ENCODE measurements at places on chromosomes 5 and 9.

GRCh38 chr9:138071731-138072130 is 194.1 kb downstream of the CACNA1B start:
- DNase-seq = no peak

GRCh38 chr5:66315784-66316183 is 171.7 kb downstream of the SREK1 start:
- DNase-seq = no peak

DNA sequence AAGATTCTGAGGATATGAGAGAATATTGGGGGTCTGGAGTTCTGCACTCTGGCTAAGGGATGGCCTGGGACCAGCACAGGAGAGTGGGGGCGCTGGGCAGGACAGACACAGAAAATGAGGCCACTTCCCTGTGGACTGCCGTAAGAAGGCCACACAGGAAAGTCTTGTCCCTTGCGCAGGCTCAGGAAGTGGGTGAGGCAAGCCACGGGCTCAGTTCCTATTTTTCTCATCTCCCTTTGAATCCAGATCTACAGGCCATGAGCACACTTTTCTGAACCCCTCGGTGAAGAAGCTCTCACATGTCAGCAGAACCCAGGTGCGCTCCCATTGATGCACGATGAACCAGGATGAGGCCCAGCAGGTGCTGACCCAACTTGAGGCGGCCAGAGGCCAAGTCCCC is 207.4 kb downstream of the AGTPBP1 start:
- no peak for DNase-seq

GRCh38 chr5:65061974-65062353 is 293.2 kb downstream of the CWC27 start:
- DNase-seq = no peak

DNA sequence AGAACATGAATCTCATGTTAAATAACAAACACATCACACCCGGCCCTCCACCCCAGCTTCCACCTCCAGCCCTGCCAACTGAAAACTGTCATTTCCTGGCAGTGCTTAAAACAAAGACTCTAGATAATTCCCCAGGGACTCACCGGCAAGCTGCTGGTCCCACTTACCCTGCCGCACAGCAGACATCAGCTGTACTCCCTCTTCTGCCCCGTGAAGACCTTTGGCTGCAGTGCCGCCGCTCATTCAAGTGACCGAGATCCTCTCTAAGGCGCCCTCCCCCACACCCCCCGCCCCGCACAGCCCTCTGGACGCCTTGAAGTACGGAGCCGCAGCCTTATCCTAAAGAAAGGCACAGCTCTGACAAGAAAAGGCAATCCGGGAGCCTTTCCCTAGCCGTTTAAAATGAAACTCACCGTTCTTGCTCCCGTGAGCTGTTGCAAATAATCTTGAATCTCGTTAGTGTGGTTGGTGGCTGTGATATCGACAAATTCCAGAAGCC is 434 bp downstream of the GLRX start:
- no peak for DNase-seq

GRCh38 chr5:172437445-172438318 is 16.6 kb downstream of the SH3PXD2B start:
- DNase-seq = no peak

- DNase-seq = no peak
Observed at GRCh38 chr9:12954441-12954840, 179.6 kb downstream of the LURAP1L start.

DNA sequence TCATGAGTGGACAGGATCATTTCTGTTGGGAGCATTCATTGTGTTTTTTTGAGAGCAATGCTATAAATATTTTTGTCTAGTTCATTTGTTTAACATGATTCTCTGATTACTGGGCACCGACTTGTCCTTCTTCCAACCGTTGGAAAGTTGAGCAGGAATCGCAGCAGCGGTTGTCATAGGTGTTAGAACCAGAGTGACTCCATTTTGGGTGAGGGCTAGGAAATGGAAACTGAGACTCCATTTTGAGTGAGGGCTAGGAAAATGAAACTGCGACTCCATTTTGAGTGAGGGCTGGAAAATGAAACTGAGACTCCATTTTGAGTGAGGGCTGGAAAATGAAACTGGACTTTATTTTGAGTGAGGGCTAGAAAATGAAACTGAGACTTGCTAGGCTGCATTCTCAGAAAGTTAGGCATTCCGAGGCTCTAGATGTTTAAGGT is 100.6 kb downstream of the ICE1 start:
- peak; percentile 1 for DNase-seq

GRCh38 chr9:121454972-121455371 is 44.7 kb downstream of the GGTA1 start:
- DNase-seq = no peak

GRCh38 chr9:91398926-91399325 is 24.7 kb downstream of the NFIL3 start:
- DNase-seq = no peak

GRCh38 chr5:58087123-58087522 is 372.8 kb downstream of the PLK2 start:
- DNase-seq = no peak

DNA sequence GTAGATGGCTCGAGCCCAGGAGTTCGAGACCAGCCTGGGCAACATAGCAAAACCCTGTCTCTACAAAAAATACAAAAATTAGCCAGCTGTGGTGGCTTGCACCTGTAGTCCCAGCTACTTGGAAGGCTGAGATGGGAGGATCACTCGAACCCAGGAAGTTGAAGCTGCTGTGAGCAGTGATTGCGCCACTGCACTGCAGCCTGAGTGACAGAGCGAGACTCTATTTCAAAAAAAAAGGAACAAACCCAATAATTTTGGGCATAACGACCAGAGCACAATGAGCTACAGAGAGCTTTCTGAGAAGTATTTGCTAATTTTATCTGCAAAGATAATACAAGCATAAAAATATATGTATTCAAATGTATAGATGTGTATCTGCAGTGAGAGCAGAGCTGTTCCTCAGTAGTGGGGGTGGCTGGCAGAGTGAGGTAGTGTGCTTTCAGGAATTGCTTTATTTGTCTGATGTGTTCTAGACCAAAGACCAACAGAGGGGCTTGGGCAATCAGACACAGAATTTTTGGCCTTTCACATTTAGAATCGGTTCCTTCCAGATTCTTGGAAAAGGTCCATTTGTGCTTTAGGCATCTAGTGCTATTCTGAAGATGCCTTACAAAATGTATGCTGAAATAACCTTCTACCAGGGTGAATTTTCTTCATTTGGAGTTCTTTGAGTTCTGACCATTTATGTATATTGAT is 5.2 kb downstream of the DOCK8 start:
- no peak for DNase-seq

DNA sequence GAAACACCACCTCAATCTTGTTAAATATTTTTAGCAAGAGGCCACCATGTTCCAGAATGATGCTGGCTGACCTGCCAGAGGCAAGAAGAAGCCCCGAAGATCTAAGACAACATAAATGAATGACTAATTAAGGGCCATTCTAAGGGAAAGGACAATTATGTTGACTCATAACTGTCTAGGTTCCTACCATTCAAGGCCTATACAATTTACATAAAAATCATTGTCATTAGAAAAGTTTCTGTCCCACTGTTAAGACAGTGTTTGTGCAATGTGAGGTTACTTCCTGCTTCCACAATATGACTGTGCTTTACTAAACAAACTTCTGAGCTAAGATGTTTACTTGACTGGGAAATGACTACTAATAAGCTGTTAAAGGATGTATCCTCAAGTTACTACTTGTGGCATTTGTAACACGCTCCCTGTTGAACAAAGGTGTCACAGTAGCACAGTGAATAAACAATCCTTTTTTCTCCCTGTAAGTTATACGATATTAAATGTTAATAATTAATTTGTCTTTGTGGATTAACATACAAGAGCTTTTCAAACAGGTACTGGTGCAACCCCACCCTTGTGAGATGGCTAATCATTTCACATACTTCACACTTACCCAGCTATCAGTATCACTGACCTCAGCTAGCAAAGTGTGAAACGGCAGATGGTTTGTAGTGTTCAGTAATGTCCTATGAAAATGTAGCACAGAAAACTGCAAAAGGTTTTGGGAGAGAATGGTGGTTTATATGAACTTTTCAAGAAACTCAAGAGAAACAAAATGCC is 195.8 kb downstream of the EFNA5 start:
- DNase-seq = no peak

DNA sequence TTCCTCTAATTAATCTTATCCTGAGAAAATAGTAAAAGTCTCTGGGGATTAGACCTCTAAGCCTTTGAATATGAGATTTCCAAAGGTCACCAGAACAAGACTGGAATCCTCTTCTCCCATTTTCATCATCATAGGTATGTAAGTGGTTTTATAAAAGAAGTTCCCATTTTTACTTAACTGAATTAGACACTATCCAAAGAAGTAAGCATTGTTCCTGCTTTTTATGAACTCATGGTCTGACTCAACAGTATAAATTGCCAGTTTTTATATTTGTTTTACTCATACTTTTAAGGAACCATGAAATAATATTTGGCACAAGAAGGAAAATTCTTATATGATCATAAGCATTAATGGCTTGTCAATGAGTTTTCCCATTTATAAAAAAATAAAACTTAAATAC is 167.1 kb upstream of the ADRA1B start:
- no peak for DNase-seq

Measured in activated T-cell treated with anti-CD3 and anti-CD28 coated beads for 24 hours (primary cell).